ENCODE measurements at places on chromosomes 5 and 9.

DNA sequence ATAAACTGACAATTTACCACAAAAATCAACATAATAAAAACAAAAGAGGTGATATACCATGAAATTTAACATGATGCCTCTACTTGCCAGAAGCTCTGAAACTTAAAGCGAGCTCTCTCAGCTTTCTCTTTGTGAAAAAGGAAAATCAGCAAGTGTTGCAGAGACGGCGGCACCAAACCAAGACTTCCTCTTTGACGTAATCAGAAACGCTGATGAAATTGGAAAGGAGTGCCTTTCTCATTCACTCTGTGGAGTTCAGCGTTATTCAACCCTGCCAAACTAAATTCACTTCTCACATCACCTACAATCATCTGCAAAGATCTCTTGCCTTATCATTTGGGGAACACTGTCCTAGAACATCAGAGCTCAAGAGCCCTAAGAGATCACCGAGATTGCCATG, 32.2 kb downstream of the ANXA6 start:
- peak; percentile 28 for DNase-seq

GRCh38 chr5:33465120-33465519, 24.4 kb downstream of the TARS1 start:
- DNase-seq: no peak

GRCh38 chr9:30800421-30800820, 1584.0 kb upstream of the ACO1 start:
- DNase-seq: no peak

DNA sequence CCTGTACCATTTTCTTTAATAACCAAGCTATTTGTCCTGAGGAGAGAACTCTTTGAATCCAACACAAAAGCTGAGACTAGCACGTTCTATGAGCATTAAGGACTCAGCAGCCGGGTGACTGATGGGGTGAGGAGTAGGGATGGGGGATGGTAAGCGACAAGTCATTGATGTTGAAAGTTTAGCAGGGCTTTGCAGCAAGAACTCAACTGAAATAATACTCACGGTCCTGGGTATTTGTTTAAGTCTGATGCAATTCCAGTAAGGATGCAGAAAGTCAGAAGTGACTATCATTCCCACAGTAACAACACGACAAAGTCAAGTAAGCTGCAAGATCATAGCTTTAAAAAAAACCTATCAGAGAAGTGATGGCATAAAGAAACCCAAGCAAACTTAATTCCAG, 131.1 kb downstream of the ACTL7B start:
- DNase-seq: no peak

- no peak for DNase-seq
Observed at GRCh38 chr5:167794121-167794520, 497.3 kb upstream of the WWC1 start.
